Retina (tissue), 1 donor: ENCODE measurements at places on chromosomes 3 and 15.

DNA sequence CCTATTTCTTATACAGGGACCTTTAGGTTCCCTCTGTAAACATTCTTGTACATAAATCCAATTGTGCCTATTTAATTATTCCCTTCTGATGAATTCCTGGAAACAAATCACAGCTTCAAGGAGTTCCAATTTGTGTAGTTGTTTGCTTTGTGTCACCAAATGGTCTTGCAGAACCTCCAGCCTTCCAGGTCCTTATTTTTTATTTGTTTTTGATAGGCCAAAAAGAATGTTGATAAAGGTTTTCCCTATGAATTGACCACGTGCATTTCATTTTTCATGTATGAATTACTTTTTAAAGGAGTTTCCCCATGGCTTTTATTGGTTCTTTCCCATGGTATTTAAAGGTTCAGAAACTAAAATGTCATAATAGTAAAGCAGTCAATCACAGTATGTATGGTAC is 243.0 kb downstream of the NAALADL2 start:
- DNase-seq, result no peak

DNA sequence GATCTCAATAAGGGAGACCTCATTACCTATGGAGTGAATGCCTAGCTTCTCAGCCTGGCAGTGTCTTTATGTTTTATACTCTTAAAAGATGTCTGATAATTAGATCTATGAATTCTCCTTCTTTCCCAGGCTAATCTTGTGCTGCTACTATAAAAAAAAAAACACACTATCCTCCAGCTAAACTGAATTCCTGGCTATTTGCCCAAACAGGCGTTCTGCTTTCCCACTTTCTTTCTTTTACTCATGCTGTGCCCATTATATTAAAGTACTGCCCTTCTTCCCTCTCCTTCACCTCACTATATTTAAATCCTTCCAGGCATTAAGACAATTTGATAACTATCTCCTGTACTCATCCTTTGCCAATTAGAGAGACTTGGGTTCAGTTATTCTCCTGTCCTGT is 1134.9 kb downstream of the ROBO2 start:
- no peak for DNase-seq

- no peak for DNase-seq
Measured at GRCh38 chr15:91611561-91612323, 241.8 kb upstream of the SLCO3A1 start.

GRCh38 chr15:51198701-51199232 is 104.1 kb upstream of the TNFAIP8L3 start:
- no peak for DNase-seq

DNA sequence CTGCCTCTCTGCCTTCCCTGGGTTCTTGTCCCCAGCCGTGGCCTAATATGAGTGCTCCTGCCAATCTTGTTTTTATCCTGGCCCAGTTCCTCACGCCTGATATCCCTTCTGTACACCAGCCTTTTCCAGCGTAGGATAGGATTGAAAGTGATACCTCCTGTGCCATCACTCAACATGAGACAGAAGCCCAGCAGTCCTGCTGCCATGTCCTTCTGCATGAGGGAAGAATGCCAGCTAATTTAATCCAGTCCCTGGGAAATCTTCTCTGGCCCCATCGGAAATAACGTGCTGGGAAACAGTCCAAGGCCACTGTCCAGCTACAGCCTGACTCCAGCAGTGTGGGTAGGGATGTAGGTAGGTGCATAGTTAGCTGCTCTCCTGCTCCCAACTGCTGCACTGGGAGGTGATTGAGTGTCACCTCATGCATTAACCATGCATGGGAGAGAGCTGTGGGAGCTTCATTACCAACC is 92.0 kb upstream of the TPM1 start:
- no peak for DNase-seq

DNA sequence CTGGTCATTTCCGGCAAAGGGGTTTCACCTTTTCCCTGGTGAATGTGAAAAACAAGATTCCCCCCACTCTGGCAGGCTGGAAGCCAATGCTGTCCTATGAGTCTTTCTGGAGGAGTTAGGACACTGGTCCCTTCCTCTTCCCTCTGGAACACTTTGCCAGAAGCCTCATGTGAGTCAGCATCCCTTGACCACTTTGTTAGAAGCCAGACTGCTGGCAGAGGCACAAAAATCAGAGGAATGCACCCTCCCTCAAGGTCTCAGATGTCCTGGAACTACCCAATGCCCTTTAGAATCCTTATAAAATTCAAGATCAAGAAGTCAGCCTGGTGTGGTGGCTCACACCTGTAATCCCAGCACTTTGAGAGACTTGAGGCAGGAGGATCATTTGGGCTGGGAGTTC is 26.6 kb downstream of the ITGB5 start:
- no peak for DNase-seq
